ENCODE measurements at places on chromosomes 3 and 15.

- DNase-seq, result no peak
Observed at GRCh38 chr3:17810759-17811158, 68.3 kb upstream of the TBC1D5 start.

GRCh38 chr15:76339305-76340197 is 3.0 kb downstream of the ISL2 start:
- no peak for DNase-seq

- no peak for DNase-seq
Observed at GRCh38 chr15:66919421-66919820, 146.0 kb upstream of the SMAD3 start.

- DNase-seq, result no peak
Observed at GRCh38 chr15:35827911-35828310, 281.9 kb upstream of the DPH6 start.

- no peak for DNase-seq
Observed at GRCh38 chr3:155138677-155139076, 58.6 kb downstream of the MME start.
